ENCODE measurements at places on chromosomes 13 and 19.
A peak's percentile ranks its signal among the peaks of the same experiment; 100 is the strongest.

DNA sequence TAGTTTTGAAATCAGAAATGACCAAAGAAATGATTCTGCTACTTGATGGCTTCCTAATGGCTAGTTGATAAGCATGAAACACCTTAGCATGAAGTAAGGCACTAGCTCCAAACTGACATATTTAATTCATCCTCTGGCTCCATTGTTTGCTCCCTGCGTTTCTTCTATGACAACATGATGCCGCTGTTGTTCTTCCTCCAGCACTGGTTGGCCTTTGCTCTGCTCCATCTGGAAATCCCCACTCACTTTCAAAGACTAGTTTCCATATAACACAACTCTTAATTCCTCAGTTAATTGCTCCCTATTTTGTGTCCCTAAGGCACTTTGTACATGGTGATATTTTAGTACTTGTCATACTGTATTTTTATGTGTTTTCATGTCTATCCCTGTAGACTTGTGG lies 151.6 kb downstream of the GPC6 start:
- no peak overlapping the region for H3K4me3 ChIP-seq
- no peaks in the 10 kb centered on the region for H3K27me3 ChIP-seq
- DNase-seq: no peak
- peaks cover 5% of the 10 kb centered on the region for H3K4me1 ChIP-seq

- H3K36me3 ChIP-seq: peaks cover 25% of the 10 kb centered on the region
- H3K27me3 ChIP-seq: no peaks in the 10 kb centered on the region
- peaks cover 23% of the 10 kb centered on the region for H3K4me1 ChIP-seq
- no peak for DNase-seq
These were observed 938 bp downstream of the CYTH2 start for GRCh38 chr19:48469934-48470680.

- H3K4me3 ChIP-seq: no peak overlapping the region
- H3K27me3 ChIP-seq: no peaks in the 10 kb centered on the region
- peak overlapping the region; percentile 67 for H3K27ac ChIP-seq
- peaks cover 93% of the 10 kb centered on the region for H3K4me1 ChIP-seq
- no peak for DNase-seq
These were observed 39.9 kb downstream of the ITGBL1 start for GRCh38 chr13:101492251-101492910.

DNA sequence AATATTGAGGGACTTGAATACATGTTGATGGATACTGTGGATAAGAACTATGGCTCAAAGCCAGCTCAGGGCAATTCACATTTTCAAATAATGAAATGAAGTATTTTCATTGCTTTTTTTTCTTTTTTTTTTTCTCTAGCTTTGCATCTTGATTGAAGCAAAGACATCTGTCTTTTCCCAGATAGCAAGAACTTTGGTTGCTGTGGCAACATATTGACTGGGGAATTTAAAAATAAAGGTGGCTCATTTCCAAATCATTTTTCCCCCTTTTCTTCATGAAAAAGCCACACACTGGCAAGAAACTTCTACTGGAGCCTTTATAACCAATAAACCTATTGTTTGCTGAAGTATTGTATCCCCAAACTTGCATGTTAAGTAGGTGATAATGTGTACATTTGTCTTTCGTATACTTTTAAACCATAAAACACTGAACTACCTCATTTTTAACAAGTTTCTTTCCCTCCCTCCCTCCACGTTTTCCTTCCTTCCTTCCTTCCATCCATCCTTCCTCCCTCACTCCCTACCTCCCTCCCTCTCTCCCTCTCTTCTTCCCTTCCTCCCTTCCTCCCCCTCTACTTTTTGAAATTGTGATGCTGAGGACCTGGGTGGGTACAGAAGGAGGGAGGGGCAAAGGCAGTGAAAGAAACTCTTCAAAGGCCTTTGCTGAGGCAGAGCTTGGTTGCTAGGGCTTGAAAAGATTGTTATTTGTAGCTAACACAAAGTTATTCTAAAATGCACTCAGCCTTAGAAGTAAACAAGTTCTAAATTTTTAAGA lies 343.5 kb upstream of the SPRY2 start:
- H3K4me3 ChIP-seq: no peak overlapping the region
- DNase-seq: no peak
- H3K27me3 ChIP-seq: no peaks in the 10 kb centered on the region
- no peak overlapping the region for H3K27ac ChIP-seq

- DNase-seq: no peak
- no peak overlapping the region for H3K27ac ChIP-seq
- no peaks in the 10 kb centered on the region for H3K36me3 ChIP-seq
- no peaks in the 10 kb centered on the region for H3K27me3 ChIP-seq
These were observed 94.3 kb upstream of the NBEA start for GRCh38 chr13:34847766-34848165.

GRCh38 chr13:48945626-48946025 lies 30.1 kb upstream of the FNDC3A start:
- no peak for DNase-seq
- no peak overlapping the region for H3K4me3 ChIP-seq
- H3K4me1 ChIP-seq: no peaks in the 10 kb centered on the region

- H3K4me1 ChIP-seq: peaks cover 14% of the 10 kb centered on the region
- peaks cover 3% of the 10 kb centered on the region for H3K36me3 ChIP-seq
- no peak for DNase-seq
- H3K27ac ChIP-seq: peak overlapping the region; percentile 81
These were observed 150.1 kb upstream of the TSC22D1 start for GRCh38 chr13:44726214-44726613.

GRCh38 chr19:798415-799075 lies 1.3 kb downstream of the PTBP1 start:
- no peak for DNase-seq
- H3K27me3 ChIP-seq: no peaks in the 10 kb centered on the region
- peaks cover 18% of the 10 kb centered on the region for H3K36me3 ChIP-seq
- peak overlapping the region; percentile 87 for H3K4me3 ChIP-seq
- H3K4me1 ChIP-seq: peaks cover 47% of the 10 kb centered on the region

- peak overlapping the region; percentile 31 for H3K27ac ChIP-seq
- no peaks in the 10 kb centered on the region for H3K36me3 ChIP-seq
- no peak overlapping the region for H3K4me3 ChIP-seq
- H3K27me3 ChIP-seq: no peaks in the 10 kb centered on the region
- H3K4me1 ChIP-seq: peaks cover 22% of the 10 kb centered on the region
These were observed 20.2 kb downstream of the MED26 start for GRCh38 chr19:16607819-16608218.

GRCh38 chr19:47890865-47891621 lies 4.9 kb upstream of the SULT2A1 start:
- H3K4me3 ChIP-seq: no peak overlapping the region
- H3K4me1 ChIP-seq: no peaks in the 10 kb centered on the region
- no peak overlapping the region for H3K27ac ChIP-seq
- H3K27me3 ChIP-seq: peaks cover 7% of the 10 kb centered on the region
- DNase-seq: no peak

- no peak for DNase-seq
- H3K4me1 ChIP-seq: peaks cover 37% of the 10 kb centered on the region
- peaks cover 14% of the 10 kb centered on the region for H3K36me3 ChIP-seq
These were observed 892 bp downstream of the TRIR start for GRCh38 chr19:12733369-12734214.

GRCh38 chr19:18839465-18840287 lies 7.9 kb downstream of the UPF1 start:
- no peak for DNase-seq
- H3K4me3 ChIP-seq: no peak overlapping the region
- H3K27me3 ChIP-seq: no peaks in the 10 kb centered on the region

GRCh38 chr13:29954082-29955028 lies 103.9 kb upstream of the UBL3 start:
- H3K4me3 ChIP-seq: no peak overlapping the region
- H3K27me3 ChIP-seq: peaks cover 48% of the 10 kb centered on the region
- DNase-seq: peak; percentile 42
- no peaks in the 10 kb centered on the region for H3K36me3 ChIP-seq
- H3K4me1 ChIP-seq: peaks cover 16% of the 10 kb centered on the region
